NCI-H226 (cell line): ENCODE measurements at places on chromosomes 3 and 15.

GRCh38 chr3:7798276-7798675 is 703.3 kb upstream of the LMCD1 start:
- no peak for DNase-seq

- DNase-seq, result peak; percentile 17
Observed at GRCh38 chr3:30084971-30085403, 521.4 kb upstream of the TGFBR2 start.

DNA sequence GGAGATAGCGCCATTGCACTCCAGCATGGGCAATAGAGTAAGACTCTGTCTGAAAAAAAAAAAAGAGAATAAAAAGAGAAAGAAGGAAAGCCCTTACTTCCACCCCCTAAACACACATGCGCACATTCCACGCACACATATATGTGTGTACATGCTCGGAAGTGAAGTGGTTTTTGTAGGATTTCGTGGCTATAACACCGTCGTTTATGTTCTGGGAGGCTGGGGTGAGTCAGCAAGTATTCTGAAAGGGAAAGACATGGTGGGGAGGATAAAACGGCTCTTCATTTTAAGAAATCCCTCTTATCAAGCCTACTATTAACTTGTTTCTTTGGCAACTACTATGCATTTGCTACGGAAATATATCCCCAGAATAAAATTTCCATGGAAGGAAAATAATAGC is 422.8 kb upstream of the TBL1XR1 start:
- DNase-seq, result no peak

GRCh38 chr3:36193448-36193847 is 186.9 kb upstream of the STAC start:
- DNase-seq, result no peak

GRCh38 chr3:55607844-55608243 is 120.7 kb upstream of the WNT5A start:
- peak; percentile 13 for DNase-seq

- no peak for DNase-seq
Observed at GRCh38 chr3:43206632-43207031, 79.7 kb upstream of the SNRK start.

DNA sequence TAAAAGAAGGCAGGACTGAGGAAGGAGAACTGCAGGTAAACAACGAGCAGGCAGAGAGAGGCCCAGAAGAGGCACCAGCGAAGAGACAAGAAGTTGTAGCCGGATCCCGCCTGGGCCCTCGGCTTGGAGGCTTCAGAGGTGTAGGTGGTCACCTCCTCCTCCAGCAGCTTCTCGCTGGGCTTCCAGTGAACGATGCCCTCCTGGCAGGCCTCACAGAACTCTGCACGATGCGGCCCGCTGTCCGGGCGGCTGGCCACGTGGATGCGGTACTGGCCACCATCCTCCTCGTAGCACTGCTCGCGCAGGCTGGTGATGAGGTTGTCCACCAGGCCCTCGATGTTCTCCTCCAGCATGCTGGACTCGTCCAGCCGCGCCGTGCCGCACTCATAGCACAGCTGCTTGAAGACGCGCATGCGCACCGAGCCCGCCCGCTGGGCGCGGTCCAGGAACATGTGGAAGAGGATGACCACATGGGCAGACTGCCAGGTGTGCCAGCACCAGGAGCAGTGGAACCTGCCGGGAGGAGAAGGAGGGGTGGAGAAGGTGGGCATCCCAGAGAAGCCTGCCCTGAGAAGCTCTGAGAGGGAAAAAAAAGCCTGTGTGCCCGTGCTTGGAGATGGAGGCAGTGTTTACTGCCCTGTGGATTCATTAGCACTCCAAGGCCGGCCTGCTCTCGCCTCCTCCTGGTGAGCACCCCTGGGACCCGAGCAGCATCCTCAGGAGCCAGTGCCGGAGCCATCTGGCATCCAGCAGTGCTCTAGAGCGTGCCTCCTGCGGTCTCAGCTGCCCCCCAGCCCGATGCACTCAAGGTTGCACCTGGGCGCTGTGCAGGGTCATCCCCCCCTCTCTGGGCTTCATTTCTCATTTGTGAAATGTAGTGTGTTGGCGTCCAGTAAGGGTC is 3.6 kb downstream of the RTP2 start:
- DNase-seq, result no peak

DNA sequence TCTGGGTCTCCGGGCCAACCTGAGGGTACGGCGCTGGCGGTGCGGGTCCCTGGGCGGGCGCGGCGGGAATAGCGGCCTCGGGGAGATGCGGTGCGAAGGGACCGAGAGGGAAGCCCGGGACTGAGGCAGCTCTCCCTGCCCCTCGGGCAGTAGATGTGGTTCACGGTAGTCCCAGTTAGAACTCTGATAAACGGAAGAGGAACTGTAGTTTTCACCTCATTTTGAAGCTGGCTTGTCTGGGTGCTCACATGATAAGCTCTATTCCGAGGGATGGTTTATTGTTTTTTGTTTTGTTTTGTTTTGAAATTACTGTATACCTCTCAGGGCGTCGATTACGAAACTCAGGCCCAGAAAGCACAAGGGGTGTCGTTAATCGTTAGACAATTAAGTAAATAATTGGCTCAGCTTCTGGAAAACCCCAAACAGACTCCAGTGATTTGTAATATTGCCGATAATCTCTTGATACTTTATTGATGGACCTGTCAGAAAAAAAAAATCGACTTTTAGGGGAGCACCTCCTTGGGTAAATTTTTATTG is 413 bp downstream of the NUSAP1 start:
- DNase-seq, result no peak

DNA sequence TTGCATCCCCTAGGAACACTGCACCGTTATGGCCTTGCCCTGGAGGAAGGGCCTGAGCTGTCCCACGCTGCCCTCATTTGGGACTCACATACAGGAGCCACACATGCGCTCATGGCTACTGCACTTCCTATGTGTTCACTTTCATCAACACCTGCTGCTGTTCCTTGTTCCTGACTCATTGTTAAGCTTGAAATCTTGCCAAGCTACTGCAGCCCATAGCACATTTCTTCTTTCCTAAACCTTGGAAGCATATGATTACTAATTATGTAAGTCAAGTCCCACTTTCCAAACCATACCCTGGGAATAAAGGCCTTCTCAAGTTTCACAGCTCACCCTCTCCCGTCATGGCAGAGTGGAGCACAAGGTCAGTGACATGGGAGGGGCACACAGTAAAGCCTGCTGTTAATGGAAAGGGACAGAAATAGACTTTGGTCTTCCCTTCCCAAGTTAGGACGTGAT is 307.9 kb downstream of the CLSTN2 start:
- DNase-seq, result no peak

- no peak for DNase-seq
Observed at GRCh38 chr3:79810581-79810980, 42.8 kb upstream of the ROBO1 start.

DNA sequence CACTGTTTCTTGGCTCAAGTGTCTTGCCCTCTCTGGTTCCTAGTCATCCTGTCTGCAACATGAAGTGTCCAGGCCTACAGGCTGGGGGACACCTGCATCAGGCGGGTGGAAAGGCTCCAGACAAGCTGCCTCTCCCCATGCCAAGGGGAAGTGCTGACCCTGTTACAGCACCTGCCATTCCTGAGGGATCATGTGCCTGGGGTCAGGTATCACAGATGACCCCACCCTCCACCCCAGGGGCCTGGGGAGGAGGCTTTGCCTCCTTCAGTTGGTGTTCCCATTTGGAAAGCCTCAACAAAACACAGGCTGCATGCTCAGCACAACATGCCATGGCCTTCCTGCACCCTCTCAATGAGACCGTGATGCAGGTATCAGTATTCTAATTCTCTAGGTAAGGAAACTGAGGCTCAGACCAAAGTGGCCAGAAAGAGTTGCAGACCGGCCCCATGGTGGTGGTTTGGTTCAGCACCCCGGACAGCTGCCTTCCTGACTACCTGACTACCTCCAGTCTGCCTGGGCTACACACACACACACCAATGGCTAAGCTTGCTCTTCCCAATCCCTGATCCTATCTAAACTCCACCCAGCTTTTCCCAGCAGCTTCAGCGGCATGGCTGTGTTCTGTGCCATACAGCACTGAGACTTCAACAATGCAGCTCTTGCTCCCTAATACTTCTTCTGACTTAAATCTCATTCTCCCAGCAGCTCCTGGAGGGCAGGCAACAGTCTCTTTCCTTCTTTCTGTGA is 69.7 kb upstream of the LINGO1 start:
- DNase-seq, result peak; percentile 41

DNA sequence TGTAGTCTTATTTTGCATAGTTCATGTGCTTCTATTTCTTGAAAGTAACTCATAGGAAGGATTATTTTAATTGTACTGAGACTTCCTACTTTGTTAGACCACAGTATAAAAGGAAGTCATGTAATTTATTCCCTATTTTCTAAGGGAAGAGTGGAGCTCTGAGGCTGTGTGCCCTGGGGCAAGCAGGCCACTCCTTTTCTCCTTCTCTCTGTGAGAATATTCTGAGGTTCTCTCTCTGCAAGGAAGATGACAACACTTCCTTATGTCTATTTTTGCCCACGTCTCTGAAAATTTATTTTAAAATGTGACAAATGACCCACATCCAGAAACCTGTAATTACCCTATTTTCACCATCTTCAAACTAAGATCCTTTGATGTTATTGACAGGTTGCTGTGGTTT is 11.0 kb downstream of the KCTD6 start:
- no peak for DNase-seq

DNA sequence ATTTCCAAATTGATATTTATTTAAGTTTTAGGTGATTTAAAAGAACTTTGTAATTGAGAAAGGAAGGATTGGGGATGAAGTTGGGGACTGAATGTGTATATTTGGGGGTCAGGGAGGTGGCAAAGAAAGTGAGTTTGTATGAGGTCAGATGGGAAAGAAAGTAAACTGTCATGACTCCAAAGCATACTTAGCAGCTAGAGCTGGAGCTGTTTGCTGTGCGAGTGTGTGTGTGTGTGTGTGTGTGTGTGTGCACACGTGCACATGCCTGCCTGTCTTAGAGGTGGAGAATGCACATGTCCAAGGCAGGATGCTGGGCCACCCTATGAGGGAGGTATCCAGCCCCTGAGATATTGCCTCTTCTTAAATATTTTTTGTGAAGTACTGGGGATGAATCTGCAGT is 21.0 kb downstream of the BOC start:
- no peak for DNase-seq

GRCh38 chr3:45491344-45491743 is 103.0 kb downstream of the LARS2 start:
- DNase-seq, result no peak

- no peak for DNase-seq
Observed at GRCh38 chr3:22306454-22306853, 555.4 kb upstream of the ZNF385D start.

DNA sequence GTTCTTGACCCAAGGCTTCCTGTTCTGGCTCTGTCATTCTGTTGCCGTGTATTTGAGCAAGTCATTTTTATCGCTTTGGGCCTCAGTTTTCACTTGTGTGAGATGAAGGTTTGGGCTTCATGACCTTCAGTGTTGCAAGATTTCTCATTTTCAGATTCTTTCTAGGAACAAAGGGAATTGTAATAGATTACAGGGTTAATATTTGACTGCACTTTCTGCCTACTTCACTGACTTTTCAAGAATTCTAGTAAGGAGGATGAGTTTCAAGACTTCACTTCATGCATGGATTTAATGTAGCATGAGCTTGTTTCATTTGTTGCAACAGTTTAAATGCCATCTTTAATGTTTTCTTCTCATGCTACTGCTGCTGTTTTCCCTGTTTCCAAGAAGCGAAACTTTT is 226.5 kb downstream of the NLGN1 start:
- DNase-seq, result no peak

DNA sequence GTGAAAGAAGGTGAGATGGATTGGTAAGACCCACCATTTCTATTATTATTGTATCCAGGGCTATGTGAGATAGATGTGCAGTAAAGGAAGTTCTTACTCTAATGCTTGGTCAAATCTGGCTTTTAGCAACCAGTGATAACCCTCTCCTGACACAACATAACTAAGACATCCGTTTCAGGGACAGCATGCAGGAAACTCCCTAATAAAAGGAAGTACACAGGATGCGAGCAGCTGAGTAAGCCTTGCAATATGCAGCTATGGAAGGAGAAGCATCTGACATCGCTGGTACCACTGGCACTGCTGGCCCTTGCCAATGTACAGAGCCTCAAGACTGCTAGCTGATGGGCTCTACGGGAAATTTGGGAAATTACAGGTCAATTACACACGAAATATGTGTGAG is 662.3 kb downstream of the NR2F2 start:
- peak; percentile 22 for DNase-seq

DNA sequence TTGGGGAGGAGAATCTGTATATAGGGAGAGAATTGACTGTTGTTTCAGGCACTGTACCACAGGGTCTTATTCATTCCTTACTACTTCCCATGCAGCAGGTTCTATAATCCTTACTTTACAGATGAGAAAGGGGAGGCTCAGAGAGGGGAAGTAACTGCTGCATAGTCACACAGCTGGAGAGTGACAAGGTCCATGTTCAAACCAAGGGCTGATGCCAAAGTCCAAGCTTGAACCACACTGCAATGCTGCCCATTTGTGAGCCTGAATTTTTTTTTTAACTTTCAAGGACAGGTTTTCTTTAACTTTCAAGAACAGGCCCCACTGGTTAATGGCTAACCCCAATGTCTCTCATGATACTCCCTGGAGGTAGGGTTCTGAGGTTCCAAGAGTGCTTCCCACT is 26.2 kb downstream of the RBP2 start:
- no peak for DNase-seq

- no peak for DNase-seq
Observed at GRCh38 chr3:133588784-133589465, 15.4 kb downstream of the CDV3 start.

GRCh38 chr15:74817370-74817737 is 4.7 kb downstream of the LMAN1L start:
- no peak for DNase-seq

GRCh38 chr3:54733106-54734006 is 194.5 kb downstream of the LRTM1 start:
- no peak for DNase-seq

GRCh38 chr3:122727766-122728165 is 47.1 kb downstream of the PARP14 start:
- DNase-seq, result no peak

DNA sequence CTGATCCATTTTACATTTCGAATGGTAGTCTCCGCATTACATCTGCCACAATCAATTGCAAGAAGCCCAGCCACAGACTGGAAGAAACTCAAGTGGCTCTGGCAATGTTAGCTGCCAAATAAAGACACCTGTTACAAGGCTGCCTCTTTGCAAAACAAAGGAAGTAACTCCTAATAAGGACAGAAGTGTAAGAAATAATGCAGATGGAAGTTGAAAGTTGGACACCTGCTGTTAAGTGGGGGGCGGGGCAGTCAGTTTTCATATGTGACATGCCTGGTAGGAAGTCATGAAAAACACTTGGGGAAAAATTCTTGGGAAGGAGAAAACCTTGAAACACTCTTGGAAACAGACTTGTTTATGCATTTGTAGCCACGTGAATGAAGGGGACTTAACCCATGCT is 54.1 kb upstream of the ATP2C1 start:
- DNase-seq, result no peak

GRCh38 chr15:74878273-74878672 is 5.1 kb upstream of the SCAMP2 start:
- no peak for DNase-seq

- DNase-seq, result no peak
Observed at GRCh38 chr3:88009066-88009465, 49.7 kb downstream of the CGGBP1 start.

DNA sequence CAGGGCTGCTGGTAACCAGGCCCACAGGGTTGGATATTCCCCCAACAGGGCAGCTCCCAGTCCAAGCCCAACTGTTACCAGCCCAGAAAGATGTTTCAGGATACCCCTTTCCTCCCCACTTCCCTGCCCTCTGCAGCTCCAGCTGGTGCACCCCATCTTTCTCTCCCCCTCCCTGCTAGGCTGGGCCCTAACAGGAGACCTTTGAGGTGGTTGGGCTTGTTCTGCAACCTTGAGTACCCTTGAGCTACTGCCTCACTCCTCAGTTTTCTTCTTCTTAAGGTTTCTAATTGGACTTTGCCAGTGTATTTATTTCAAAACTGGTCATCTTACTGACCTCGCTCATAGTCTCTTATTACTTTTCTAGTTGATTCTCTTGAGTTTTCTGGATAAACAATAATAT is 16.9 kb upstream of the INSYN1 start:
- DNase-seq, result no peak
